Left ventricle myocardium superior (tissue), 1 donor: ENCODE measurements at places on chromosomes 3 and 15. TPM values are rescaled to one million over a fixed set of nuclear protein-coding genes. Genes with fewer than 3 reads are reported as not detected.

Gene MNS1
- 1.0 TPM for total RNA-seq

Gene BUB1B
- total RNA-seq: 1.7 TPM

Gene GATA2
- total RNA-seq: 8.0 TPM

Gene SHC4
- total RNA-seq: 2.4 TPM

Gene INSYN1
- 168 TPM for total RNA-seq

Gene SUCLG2
- 122 TPM for total RNA-seq

Gene CASR
- not detected for total RNA-seq

Gene IL5RA
- total RNA-seq: 0.17 TPM

Gene ISL2
- not detected for total RNA-seq

Gene FRG2C
- total RNA-seq: not detected

Gene PLSCR4
- total RNA-seq: 13.8 TPM

Gene PRKAR2A
- total RNA-seq: 58.3 TPM

DNA sequence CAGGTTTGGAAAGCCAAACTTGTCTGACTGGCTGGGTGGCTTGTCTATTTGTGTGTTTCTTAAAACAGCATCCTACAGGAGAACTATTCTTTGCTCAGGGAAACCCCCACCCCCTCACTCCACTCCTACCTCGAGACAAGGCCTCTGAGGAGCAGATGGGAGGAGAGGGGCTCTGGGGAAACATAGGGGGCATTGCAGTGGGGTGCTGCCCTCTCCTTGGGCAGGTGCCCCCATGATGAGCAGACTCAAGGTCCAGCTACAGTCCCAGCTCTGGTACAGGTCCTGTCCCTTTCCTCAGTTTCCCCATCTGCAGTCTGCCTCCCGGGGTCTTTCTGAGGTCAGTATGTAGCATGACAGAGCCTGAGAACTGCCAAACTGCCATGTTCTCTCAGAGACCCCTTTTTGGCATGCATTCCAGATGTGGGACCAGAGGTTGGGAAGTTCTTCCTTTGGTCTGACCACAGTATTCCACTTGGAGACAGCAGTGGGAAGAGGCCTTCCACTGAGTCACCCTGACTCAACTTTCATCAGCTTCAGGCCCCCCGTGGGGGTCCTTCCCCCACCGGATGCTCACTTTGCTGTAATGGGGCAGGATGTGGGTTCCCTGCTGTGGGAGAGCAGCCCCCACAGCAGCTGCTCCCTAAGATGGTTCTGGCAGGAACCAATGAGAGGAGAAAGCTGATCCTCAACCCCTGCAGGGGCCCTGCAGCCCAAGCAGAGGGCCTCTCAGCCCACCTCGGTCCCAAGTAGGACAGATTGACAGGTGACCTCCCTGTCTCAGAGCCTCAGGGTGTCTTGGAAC is 32.3 kb upstream of the CYP11A1 start:
- DNase-seq: no peak

GRCh38 chr3:107833722-107834416 is 257.0 kb downstream of the CD47 start:
- DNase-seq: no peak

DNA sequence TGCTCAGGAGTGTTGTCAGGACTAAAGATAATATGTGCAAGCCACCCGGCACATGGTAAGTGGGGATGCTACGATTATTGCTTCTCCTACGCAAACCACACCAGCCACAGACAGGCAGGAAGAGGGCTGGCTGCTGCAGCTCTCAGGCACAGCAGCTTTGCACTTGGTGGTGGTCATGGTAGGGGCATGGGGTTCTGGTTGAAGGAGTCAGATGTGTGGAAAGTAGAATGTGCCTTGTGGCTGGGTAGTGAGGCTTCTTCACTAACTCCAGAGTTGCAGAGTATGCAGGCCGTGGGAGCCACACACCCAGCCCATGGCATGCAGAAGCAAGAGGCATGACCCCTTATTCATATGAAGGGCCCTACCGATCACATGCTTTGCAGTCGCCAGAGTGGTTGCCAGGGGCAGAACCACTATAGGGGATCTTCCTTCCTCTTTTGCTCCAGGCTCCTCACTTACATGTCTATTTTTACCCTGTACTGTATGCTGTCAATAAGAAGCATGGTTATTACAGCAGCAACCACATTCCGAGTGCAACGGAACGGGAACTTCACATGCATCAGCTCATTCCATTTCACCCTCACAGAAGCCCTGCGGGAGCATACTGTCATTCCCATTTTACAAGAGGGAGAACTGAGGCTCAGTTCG is 59.2 kb upstream of the HERC1 start:
- no peak for DNase-seq

- no peak for DNase-seq
These were observed 144.2 kb upstream of the SNTN start for GRCh38 chr3:63508305-63508704.

GRCh38 chr3:184748219-184749135 is 36.6 kb upstream of the MAGEF1 start:
- DNase-seq: peak; percentile 11

- DNase-seq: no peak
These were observed 23.5 kb downstream of the B3GALNT1 start for GRCh38 chr3:161081633-161082032.

- no peak for DNase-seq
These were observed 204.7 kb downstream of the TBL1XR1 start for GRCh38 chr3:176992565-176992964.

GRCh38 chr15:89366656-89367393 is 32.2 kb upstream of the POLG start:
- no peak for DNase-seq

DNA sequence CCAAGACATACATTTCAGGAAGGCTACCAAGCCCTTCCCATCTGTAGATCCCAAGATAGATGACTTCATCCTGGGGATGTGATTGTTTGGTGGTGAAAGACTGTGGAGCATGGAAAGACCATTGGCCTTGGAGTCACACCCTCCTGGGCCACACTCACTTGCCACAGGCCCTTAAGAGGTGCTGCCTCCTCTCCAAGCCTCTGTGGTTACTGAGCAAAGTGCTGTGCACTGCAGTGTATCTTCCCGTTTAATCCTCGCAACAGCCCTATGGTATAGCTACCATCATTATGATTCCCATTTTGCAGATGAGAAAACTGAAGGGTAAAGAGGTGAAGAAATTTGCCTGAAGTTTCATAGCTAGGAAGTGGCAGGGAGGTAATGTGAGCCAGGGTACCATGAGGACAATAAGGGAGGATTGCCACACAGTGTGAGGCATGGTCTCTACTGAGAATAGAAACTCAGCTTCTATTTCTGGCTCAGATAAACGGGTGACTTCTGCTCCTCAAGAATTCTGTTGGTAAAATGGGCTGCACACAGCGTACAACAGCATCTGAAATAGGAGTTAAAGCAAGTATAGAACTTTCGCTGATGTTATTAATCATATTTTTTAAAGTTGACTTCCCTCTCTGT is 23.9 kb upstream of the RHO start:
- no peak for DNase-seq

GRCh38 chr15:94125156-94125555 is 106.2 kb upstream of the MCTP2 start:
- no peak for DNase-seq

GRCh38 chr15:99983886-99984286 is 250.6 kb upstream of the LYSMD4 start:
- DNase-seq: no peak

DNA sequence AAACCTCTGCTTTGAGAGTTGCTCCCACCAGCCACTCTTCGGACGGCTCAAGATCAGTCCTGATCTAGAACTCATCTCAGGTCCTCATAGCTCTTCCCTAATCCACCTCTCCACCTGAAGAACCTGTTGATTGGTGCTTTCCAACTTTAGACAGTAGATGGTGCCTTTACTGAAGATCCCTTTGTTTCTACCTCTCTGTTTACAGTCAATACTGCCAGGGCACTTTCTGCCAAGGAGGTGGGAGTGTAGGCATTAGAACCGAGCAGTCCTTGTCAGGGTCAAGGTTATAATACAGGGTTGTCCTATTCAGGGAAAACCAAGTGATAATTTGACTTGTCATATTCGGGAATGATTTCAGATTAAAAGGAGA is 1.2 kb downstream of the CGNL1 start:
- no peak for DNase-seq

DNA sequence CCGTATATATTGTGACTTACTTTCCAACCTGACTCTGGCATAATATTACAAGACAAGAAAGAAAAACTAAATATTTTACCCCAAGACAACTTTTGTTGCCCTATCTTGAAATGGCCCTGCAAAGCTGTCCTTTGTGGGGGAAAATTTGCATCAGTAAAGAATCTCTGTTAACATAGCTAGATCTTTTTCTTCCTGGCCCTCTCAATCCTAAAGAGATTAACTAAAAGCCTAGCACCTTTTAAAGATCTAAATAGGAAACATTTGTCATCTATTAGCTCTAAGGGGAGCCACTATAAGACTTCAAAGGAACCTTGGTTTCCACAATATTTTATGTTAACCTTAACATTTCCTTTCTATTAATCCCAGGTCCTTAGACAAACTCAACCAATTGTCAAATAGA is 199.0 kb upstream of the SLITRK3 start:
- no peak for DNase-seq

DNA sequence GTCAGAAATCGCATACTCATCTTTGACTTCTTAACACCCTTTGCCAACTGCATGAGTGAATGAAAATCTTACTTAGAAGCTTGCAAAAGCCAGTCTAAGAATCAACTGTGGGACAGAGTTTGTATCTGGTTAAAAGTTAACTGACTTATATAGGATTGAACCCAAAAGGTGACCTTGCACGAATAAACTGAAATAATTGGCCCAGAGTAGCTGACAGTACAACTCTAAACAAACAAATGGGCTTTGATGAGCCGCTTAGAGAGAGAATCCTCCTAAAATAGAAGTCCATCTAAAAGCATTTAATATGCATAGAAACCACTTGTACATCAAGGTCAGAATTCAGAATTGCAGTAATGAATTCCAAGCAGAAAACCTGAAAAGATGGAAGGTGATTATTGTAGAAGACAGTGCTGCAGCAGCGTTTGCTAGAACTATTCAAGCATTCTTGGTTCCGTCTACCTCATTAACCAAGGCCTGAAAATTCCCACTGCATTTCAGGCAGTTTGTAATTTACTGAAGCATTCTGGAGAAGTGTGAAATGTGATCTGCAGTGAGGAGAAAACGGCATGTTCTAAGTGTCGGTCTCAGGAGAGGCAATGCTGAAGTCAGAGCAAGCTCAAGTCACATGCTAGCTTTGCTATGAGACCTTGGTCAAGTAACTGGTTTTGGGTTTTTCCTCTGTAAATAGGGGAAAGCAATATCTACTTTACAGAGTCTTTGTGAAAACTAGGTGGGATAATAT is 103.7 kb downstream of the CADPS start:
- DNase-seq: no peak

GRCh38 chr3:19931180-19931692 is 2.8 kb downstream of the EFHB start:
- DNase-seq: no peak

DNA sequence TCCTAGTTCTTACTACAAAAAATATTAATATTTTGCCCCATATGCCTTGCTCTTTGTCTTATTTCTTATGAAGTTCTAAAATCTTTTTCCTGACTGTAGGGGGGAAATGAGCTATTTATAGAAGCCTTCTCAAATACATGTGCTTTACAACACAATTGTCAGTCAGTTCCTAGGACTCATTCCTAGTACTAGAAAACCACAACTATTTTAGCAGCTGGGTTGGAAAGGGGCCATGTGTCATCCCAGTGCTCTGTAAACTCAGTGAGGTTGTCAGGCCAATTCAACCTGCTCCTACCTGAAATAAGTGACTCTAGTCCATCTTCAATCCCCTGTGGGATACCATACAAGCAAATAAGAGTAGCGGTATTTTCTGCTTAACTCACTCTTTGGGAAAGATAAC is 153.8 kb downstream of the ULK4 start:
- DNase-seq: no peak

DNA sequence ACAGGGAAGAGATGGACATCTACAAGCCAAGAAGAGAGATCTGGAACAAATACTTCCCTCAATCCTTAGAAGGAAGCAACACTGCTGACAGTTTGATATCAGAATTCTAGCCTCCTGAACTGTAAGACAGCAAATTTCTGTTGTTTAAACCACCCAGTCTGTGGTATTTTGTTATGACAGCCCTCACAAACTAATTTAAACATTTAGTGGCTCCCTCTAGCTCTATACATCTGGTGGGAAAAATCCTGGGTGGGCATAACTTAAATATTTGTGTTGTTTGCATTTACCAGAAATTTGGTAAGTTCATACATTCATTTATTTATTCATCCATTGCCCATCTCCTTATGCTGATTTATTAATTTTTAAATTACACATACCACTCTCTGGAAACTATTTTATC is 62.5 kb upstream of the GSK3B start:
- DNase-seq: no peak

DNA sequence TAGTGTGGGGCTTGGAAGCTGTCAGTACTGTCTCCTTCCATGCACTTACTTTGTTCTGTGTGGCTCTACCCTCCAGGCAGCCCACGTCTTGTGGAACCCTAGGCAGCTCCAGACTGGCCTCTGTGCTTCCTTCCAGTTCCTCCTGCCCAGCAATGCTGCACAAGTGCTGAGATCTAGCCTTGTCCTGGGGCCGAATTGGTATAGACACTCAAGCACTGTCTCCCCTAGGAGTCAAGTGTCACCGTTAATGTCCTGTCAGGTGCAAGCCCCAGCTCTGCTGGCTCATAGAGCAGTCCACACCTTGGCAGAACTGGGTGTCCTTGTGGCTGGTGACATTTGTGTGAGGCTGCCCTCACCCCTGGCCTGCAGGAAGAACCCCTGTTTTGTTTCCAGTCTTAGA is 130.1 kb downstream of the EEFSEC start:
- no peak for DNase-seq

DNA sequence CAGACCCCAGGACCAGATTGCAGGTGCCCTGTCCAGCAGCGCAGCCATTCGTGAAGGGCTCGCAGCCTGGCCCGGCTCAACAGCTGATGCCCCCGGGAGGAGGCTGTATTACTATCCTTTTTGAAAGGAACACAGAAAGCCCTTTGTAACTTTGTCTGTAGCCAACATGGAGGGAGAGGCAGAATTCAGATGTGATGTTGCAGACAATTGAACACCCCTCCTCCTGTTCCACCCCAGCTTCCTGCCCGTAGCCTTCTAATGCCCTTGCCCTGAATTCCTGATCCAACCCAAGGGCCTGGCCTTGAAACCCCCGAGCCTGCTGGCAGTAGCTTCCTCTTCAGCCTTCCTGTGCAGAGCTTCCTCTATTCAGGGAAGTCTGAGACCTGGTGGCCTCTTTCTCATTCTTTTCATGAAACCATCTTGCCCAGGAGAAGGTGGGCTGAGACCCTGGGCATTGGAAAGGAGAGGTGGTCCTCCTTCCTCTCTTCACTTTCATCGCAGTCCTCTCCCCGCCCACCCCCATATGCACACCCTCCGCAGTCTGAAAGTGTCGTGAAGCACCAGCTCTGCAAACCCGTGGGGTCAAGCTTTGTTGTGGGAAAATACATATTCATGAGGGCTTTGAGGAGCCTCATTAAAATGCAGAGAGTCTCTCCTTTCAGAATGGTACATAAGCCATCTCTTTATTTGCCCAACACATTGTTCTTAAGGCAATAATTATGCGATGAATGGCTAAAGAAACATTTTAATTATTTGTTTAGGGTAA is 109.2 kb downstream of the APBA2 start:
- DNase-seq: no peak

GRCh38 chr3:189981668-189982067 is 139.0 kb downstream of the P3H2 start:
- DNase-seq: no peak
